CD4-positive, alpha-beta T cell (primary cell): ENCODE measurements at places on chromosomes 2 and 18.

- DNase-seq: no peak
Observed at GRCh38 chr2:138059487-138060300, 95.4 kb downstream of the HNMT start.

- DNase-seq: no peak
Observed at GRCh38 chr2:241340631-241341163, 15.4 kb upstream of the FARP2 start.

GRCh38 chr2:209334188-209335017 lies 89.4 kb upstream of the MAP2 start:
- DNase-seq: no peak

DNA sequence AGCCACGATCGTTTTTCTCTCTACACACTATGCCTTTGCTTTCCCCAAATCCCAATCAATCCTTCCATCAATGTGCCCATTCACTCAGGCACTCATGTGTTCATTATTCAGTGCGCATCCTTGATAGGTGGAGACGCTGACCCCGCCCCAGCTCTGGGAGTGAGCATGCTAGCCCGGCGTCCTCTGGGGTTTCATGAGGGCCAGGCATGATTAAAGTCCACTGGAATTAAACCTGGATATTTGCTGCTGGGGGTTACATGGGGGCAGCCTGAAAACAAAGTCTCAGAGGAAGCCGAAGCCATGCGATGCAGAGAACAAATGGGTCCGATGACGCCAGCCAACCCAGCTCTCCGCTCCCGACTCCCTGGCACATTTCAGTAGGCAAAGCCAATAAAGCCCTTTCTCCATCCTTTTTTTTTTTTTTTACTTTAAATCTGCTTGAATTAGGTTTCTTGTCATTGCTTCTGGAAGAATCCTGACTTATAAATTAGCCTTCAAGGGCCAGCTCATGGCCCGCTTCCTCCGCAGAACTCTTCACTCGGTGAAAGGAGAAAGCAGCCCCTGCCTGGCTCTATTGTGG lies 316.4 kb upstream of the ID2 start:
- no peak for DNase-seq

- DNase-seq: no peak
Observed at GRCh38 chr2:66561645-66562303, 126.8 kb downstream of the MEIS1 start.

DNA sequence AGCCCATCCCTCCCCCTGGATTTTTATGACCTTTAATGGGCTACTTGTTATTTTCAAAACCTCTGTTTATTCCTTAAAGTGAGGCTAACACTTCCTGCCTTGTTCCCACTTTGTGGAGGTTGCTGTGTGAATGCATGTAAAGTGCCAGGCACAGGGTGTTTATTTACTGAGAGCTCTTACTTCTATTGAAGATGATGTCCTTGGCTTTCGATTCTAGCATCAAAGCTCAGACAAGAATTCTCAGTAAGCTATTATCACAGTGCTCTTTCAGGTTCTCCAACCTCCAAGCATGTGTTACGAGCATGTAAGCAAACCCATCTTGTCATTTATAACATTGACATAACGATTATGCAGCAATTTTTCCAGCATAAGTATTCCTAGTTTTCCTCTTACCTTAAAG lies 44.2 kb downstream of the DPYSL5 start:
- DNase-seq: no peak

DNA sequence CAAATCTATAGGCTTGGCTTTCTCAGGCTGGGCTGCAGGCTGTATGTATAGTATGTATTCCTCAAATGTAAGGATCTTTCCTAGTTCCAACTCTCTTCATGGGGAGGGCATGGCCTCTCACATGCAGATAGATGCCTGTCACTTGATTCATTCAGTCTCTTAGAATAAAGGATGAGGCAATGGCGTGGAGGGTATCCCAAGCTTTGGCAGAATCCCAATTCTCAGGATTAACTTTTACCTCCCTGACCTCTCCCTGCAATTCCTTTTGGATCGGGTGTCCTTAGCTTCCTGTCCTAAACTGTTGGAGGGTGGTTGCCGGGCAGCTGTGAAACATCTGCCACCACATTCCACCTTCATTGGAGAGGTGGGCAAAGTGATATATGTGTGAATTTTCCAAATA lies 80.3 kb downstream of the INSIG2 start:
- no peak for DNase-seq

- DNase-seq: no peak
Observed at GRCh38 chr2:11667194-11667593, 2.8 kb downstream of the NTSR2 start.

- no peak for DNase-seq
Observed at GRCh38 chr2:189927823-189928222, 134.7 kb downstream of the MSTN start.

GRCh38 chr2:27715318-27716210 lies 51.9 kb downstream of the SLC4A1AP start:
- no peak for DNase-seq

DNA sequence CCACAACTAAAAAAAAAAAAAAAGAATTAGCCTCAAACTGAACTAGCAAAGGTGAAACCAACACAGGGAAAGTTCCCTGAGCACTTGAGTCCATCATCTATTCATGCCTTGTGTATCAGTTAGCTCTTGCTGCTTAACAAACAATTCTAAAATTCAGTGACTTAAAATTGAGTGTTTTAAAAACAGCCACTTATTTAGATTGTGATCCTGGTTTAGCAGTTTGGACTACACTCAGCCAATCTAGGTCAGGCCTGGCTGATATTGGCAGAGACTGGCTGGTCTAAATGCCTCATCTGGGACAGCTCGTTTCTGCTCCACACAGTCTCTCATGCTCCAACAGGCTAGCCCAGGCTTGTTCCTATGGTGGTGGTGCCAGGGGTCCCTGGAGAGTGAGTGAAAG lies 247.9 kb downstream of the ATAD2B start:
- no peak for DNase-seq

GRCh38 chr18:41347057-41347456 lies 608.0 kb upstream of the PIK3C3 start:
- DNase-seq: no peak

DNA sequence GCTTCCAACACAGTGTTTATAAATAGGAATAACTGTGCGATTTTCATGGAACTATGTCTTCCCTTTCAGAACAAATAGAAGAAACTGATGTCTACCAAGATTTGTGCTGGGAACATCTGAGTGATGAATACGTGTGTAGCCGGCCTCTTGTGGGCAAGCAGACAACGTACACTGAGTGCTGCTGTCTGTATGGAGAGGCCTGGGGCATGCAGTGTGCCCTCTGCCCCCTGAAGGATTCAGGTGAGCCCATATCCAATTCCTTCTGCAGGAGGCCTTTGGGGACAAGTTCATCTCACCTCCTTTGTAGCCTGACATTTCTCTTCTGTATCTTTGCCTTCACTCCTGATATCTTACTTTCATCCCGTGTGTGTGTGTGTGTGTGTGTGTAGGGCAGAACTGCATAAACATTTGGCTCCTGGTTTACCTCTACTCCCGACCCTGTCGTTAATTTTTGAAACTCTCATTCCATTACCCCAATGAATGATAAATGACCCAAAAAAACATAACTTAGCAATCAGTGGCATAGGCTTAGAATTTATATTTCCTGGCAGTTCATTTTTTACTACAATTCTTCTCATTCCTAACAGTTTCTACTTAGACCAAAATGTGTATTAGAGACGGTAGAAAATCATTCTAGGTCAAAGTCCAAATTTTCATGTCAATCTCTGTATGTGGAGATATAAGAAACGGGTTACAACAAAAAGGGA lies 111.0 kb upstream of the RASGRP3 start:
- no peak for DNase-seq

DNA sequence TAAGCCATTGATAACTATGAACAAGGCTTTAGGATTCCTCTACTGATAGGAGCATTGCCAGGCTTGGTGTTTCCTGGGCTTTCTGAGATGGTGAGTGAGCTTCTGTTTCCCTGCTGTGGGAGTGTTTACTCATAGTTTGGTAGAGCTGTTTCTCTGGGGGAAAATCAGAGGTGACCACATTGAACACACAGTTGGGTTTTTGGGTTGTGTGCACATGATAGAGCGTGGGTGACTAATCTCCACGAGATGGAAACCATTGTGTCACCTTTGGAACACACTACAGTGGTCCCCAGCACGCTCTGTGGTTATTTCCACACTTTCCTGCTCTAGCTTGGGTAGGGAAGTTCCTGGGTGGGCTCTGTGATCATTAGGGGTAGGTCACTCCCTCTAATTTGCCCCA lies 5.4 kb downstream of the IL1R1 start:
- no peak for DNase-seq

DNA sequence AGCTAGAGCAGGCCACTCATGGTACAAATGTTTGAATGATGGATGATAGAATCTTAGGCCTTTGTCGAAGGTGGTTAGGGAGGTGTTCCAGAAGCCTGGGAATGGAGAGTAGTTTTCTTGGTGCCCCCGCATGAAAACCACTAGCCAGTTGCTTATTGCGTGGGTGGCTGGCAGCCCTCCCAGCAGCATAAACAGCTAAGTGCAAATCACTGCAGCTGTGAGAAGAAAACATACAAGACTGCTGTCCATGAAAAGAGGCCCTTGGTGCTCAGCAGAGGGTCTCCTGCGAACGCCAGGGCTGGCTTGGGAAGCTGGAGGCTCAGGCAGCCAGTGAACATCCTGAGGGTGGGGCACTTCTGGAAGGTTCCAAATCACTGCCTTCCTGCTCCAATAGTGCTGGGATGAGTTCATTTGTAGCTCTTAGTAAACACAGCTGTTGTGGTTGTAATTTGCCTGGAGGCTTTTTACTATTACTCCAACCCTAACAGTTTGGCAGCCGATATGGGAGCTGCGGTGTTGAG lies 118.8 kb downstream of the MGAT5 start:
- no peak for DNase-seq

GRCh38 chr2:144439993-144440392 lies 79.9 kb downstream of the ZEB2 start:
- no peak for DNase-seq

GRCh38 chr2:136765256-136766072 lies at the start of gene THSD7B:
TSS of gene THSD7B (plus strand) at chr2:136765545. CDS start at chr2:136882179, 116,634 bp downstream.
- no peak for DNase-seq

DNA sequence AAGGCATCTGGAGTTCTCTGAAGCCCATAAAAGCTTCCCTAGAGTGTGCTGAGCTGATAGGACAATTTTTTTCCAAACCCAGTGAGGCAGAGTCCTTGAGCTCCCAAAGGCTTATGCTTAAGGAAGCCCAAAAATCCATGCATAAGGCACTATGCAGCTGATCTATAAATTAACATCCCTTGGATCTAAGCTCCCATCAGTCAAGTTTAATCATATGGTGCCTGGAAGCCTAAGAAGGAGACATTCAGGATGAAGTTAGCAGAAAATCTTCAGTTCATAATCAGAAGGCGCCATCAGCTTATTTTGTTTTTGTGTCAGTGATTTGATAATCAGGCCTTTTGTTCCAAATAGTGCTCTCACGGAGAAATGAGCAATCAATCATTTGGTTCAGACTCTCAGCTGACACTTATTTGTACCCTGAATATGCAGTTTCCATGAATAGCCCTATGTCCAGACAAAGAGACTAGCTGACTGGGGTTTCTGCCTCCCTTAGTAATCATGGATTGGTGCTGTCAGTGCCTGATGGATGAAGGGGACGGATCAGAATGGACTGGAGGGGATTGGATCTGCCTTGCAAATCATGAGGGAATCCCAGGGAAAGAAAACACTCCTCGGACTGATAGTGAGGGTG lies 464.8 kb upstream of the RGPD4 start:
- DNase-seq: no peak

GRCh38 chr2:126703311-126703710 lies 47.4 kb downstream of the GYPC start:
- DNase-seq: no peak

DNA sequence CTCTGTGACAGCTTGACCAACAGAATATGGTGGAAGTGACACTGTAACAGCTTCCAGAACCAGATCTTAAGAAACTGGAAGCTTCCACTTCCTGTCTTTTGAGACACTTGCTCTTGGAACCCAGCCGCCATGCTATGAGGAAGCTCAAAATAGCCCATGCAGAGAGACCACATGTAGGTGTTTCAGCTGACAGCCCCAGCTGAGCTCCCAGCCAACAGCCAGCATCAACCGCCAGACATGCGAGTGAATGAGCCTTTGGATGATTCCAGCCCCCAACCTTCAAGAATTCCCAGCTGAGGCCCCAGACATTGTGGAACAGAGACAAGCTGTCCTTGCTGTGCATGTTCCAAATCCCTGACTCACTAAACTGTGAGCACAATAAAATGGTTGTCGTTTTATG lies 27.9 kb downstream of the ACVR1 start:
- no peak for DNase-seq

DNA sequence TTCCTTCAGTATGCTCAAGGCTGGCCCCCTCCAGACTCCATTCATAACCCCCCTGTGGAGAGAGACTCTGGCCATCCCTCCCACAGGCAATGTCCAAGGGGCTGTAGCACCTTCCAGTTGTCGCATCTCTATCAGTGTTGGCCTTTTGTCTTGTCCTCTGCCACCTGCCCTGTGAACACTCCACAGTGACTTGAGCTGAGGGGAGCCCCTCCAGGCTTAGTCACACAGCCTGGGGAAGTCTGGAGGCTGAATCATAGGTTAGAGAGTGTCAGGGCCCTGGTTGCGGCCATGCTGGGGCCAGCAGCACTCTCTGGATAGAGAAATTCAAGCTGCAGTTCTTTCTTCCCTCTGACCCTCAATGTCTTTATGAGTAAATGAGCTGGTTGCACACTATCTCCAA lies 64.7 kb downstream of the GYPC start:
- DNase-seq: no peak

DNA sequence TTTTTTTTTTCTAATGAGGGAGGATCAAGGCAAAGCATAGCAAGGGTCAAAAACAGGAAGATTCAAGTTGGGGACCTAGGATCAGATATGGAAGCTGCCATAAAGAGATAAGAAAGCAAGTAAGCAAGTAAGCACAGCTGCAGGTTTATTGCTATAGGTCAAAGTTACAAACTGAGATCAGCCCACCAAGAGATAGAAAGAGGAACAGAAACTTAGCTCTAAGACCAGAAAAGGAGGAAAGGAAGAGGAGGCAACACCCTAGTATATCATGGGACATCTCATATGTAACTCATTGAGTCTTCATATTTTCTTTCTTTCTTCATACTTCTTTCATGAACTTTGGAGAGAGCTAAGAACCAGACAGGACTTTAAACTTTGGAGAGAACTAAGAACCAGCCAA lies 295.9 kb upstream of the CRIM1 start:
- DNase-seq: no peak

DNA sequence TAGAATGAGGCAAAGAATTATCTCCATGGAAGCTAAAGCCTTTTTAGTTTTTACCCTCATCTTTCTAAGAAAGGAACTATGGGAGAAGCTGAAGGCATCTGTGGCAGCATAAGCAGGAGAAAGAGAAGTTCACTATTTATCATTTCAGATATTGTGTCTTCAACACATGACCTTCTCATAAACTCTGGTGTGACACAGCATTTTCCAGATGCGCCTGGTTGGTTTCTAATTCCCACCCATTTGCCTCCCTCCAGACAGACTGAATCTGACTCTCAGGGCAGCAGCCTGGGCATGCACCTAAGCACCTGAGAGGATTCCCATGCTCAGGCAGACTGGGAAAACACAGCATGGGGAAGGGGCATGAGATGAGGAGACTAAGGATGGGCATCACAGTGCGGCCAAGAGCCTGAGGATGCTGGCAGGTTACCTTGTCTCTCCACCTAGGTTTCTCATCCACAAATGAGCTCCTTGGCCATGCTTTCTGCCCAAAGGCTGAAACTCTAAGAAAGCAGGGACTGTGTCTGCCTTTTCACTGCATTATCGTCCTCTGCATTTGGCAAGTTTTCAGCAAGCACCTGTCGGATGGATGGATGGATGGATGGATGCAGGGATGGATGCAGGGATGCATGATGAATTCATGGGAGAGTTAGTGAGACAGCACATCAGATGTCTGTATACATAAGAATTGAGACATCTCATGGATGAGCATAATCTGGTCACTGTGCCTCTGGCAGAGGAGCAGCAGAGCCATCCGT lies 28.8 kb upstream of the SULT1C4 start:
- DNase-seq: no peak

GRCh38 chr2:177705511-177706173 lies 313.1 kb downstream of the AGPS start:
- no peak for DNase-seq
